Dermis microvascular lymphatic vessel endothelial cell (primary cell): ENCODE measurements at places on chromosomes 11 and 22.

DNA sequence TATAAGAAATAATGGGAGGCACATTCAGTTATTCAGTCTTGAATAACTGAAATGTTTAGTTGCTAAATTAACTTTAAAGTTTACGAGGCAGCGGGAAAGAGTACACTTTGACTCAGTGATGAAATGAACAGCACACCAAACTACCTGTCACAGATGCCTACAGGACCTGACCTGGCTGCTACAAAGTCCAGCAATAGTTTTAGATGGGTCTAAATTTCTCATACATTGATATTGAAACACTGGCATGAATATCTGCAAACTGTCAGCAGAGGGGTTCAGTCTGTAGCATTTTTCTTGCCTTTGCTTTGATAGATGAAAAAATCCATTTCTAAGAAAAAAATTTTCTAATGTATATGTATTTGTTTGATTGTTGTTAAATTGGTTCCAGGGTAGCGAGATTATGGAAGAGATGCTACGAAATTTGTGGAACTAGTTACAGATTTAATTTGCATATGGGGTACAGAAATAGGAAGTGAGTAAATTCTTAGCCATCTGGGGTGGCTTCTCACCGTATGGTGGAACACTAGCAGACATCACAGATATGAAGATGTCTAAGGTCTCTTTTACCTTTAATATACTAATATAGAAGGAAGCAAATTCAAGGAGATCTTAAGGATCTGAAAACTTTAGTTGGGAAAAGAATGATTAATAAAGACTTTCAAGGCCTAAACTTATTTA lies 20.8 kb upstream of the GAB2 start:
- DNase-seq: no peak

DNA sequence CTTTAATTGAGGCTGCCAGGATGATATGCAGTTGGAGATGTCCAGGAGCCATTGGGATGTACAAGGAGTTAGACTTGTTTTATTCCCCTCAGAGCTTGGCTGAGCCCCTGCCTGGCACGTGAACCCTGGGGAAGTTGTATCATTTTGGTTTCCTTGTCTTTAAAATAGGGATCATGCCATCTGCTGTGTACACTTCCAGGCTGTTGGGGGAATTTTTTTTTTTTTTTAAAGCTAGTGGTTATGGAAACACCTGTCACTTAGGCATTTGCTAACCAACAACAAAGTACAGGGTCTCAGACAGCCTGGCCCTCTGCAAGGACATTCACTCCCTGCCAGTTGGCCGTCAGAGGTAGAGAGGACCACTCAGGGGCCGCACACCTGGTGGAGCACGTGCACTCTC lies 8.5 kb upstream of the RAB1B start:
- DNase-seq: no peak

DNA sequence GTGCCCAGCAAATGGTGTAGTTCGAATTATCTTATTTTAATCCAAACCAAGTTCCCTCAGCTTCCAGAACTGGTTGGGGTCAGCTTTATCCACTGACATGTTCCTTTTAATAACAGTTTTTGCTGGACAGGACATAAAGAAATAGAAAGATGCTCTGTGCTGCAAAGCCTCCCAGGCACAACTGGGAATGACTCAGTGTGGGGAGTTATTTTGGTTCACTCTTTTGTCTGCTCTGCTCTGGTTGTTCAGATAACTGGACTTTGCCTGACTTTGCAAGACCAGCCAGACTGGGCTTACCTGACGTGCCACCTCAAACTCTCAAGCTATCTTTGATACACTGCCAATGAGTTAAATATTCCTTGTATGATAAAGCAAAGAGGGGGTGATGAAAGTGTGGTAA lies 25.6 kb downstream of the SEZ6L start:
- DNase-seq: no peak

DNA sequence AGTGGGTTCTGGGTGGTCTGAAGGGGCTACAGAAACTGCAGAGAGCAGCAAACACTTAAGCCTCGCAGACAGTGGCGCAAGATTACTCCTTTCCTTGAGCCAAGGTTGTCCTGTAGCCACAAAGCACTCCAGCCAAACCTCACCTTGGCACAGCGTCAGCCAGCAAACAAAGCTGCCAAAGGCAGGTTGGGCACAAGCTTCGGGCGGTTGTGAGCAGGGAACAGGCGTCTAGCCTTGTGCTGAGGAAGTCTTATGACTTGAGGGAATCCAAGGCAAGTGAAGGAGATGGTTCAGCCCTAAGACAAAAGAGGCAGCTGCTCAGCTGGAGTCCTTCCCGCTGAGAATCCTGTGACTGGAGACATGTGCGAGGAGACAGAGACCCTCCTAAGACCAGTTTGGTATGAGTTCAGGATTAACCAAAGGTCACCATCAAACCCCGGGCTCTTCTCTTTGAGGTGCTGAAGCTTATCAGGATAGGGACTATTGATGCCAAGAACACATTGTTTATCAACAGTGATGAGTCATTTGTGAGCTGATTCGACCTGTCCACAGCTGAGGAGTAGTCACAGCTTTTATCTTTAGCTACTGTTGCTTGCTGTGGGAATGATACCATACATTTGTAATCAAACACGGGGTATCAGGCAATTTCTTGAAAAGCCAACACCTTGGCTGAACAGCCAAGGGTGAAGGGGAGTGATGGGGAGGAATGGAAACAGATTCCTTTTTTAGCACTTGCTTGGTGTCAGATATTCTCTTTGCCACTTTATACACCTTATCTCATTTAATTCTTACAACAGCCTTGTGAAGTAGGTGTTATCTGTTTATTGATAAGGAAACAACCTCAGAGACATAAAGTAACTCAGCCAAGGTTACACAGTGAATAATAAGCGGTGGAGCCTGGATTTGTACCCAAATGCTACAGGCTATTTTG lies 4.6 kb downstream of the ADM start:
- peak; percentile 86 for DNase-seq

GRCh38 chr11:45560913-45561281 lies 104.5 kb downstream of the CHST1 start:
- no peak for DNase-seq

GRCh38 chr11:14320020-14320419 lies 39.0 kb downstream of the RRAS2 start:
- DNase-seq: no peak

- no peak for DNase-seq
These were observed 100.2 kb downstream of the TBC1D22A start for GRCh38 chr22:46862418-46863324.

DNA sequence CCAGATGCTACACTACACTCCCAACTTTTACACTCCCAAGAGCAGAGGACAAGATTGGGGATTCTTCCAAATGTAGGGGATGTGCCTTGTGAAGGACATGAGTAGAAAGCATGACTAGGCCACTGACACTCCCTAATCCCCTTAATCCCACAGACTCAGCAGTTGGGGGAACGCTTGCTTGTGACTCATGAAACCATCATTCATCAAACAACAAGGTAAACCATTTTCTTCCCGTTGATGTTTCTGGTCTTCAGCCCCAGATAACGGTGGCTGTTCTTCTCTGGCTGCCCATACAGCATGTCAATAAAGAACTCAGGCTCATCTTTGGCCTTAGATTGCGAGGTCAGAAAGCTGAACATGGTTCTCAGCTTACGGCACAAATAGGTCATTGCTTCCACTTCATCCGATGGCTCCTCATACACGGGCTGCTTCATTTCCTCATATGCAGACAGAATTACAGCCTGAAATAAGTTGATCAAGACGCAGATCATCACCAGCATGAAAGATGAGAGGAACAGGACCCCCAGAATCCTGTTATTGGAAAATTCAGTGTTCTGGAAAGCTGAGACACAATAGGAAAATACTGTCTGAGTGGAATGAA lies 6.4 kb upstream of the CDPF1 start:
- no peak for DNase-seq

- DNase-seq: no peak
These were observed 519.6 kb downstream of the METTL15 start for GRCh38 chr11:28627690-28628255.

DNA sequence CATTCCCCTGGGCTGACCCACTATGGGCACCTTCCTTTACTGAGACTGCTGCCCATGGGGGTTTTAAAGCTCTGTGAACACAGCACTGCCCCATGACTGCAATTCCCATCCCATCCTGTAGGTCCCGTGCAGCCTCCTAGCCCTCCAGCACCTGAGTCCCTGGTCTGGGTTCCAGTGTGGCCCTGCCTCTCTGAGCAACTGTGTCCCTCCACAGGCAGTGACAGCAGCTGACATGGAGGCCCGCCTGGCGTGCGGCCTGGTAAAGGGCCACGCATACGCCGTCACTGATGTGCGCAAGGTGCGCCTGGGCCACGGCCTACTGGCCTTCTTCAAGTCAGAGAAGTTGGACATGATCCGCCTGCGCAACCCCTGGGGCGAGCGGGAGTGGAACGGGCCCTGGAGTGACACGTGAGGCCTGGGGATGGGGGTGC lies 12.6 kb downstream of the OMP start:
- no peak for DNase-seq

DNA sequence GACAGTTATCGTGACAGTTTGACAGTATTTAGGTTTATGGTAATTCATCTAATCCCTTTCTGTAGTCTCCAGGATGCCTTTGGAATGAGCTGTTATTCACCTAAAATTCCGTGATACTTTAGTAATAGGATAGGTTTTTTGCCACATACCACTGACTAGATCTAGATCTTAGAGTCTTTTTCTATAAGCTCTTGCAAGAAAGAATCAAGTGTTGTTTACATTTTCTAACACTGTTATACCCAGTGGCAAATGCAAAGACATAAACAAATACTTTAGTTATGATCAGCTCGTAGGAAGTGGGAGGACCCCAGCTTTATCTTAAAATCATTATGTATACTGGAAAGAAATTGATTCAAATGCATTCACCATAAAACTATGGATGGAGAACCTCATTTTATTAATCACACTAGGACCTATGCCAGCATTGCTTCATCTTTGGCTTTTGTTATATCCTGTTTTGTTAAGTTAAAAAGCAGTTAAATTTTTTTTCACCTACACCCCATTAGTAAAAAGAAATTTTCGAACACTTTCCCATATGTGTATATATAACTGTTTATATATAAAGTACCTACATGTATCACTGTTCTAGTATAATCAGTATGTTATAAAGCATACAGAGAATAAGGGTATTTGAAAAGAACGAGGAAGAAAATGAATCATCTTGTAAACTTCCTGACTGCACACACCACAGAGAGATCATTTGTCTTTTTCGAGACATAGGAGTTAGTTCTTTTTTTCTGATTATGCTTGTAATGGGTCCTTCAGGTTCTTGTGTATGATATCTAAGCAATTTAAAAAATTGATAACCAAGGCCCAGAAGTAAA lies 60.9 kb downstream of the PDHX start:
- DNase-seq: peak; percentile 10

DNA sequence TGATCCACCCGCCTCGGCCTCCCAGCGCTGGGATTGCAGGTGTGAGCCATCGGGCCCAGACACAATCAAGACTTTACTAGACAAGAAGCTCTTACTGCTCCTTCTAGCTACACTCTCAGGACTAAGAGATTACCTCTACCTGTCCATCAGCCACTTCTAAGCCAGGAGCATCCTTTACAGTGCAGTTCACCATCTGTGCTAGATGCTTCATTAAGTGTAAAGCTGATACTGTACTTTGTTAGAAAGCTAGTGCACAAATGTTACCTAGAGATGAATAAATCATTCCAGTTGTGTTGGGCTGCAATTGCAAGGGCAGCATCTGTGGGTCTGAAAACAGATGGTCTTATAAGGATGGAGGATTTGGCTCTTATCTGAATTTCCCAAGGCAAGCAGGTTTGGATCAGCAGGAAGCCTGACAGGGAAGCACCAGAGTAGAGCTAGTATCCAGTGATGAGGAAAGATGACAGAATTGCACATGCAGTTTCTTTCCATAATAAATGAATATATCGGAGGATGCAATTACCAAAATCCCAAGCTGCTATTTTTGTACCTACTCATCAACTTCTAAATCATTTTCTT lies 58.3 kb downstream of the FAM168A start:
- no peak for DNase-seq

DNA sequence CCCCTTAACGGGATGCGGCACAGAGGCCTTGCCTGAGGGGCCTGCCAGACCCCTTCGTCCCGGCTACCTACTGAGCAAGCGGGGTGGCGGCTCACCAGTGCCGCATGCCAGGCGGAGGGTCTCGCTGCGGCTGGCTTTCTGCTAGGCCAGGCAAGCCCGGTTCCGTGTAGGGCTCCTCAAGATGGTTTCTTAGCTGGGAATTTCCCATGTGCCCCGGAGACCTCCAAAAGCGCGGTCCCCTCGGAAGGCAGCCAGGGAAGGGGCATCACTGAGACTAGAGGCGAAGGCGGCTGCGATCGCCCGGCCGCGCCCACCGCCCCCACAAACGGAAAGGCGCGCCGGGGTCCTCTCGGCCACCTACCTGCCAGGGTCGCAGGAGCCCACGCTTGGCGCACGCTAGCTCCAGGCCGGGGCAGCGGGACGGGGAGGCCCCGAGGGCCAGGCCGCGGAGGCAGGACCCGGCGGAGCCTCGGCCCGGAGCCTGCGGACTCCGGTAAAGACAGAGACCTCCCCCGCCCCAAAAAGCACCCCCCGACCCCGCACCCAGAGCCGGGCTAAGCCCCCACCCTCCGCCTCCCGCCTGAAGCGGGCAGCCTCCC lies 23.8 kb downstream of the MICAL3 start:
- DNase-seq: peak; percentile 32

- peak; percentile 72 for DNase-seq
These were observed 70.2 kb downstream of the NOX4 start for GRCh38 chr11:89420981-89421380.

- no peak for DNase-seq
These were observed 9.4 kb upstream of the SF1 start for GRCh38 chr11:64787526-64788320.

- no peak for DNase-seq
These were observed 34.0 kb downstream of the IRAG1 start for GRCh38 chr11:10659339-10660216.

- no peak for DNase-seq
These were observed 1290.4 kb downstream of the BRD1 start for GRCh38 chr22:48537343-48537680.

DNA sequence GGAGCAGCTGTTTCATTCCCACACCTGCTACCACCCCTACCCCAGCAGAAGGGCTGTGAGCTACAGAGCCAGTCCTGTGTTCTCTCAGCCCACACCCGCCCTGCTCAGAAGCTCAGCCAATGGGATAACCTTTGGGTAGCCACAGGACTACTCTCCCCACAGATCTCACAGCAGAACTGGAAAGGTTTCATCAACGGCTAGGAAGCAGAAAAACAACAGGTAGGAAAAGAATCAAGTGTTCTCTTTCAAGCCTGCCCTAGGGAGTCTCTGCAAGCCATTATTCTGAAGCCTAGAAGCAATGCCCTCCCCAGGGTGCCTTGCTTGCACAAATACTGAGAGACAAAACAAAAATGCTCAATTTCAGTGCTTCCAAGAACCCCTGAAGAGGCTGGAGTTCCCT lies 77.2 kb downstream of the TMPRSS5 start:
- no peak for DNase-seq

DNA sequence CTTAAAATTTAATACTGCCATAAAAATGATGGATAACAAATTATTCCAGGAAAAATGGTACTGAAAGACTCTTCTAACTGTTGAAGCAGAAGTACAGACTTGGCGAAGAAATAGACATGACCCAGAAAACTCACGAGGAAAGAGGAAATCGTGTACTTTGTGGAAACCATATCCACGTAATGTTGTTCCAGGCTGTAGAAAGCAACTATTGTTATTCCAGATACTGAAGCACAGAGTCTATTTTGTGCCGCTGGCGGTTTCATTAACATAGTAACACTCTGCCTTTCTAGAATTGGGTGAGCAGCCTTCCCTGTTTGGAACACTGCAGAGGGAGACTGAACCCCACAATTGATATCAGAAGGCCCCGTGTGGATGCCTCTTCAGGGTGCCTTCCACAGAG lies 310.6 kb downstream of the TBC1D22A start:
- no peak for DNase-seq

GRCh38 chr22:44909241-44909640 lies 100.6 kb downstream of the PHF21B start:
- DNase-seq: no peak

- DNase-seq: no peak
These were observed 621 bp downstream of the TSPO start for GRCh38 chr22:43152003-43152356.
